T-helper 9 cell (primary cell): ENCODE measurements at places on chromosomes 4 and X.

DNA sequence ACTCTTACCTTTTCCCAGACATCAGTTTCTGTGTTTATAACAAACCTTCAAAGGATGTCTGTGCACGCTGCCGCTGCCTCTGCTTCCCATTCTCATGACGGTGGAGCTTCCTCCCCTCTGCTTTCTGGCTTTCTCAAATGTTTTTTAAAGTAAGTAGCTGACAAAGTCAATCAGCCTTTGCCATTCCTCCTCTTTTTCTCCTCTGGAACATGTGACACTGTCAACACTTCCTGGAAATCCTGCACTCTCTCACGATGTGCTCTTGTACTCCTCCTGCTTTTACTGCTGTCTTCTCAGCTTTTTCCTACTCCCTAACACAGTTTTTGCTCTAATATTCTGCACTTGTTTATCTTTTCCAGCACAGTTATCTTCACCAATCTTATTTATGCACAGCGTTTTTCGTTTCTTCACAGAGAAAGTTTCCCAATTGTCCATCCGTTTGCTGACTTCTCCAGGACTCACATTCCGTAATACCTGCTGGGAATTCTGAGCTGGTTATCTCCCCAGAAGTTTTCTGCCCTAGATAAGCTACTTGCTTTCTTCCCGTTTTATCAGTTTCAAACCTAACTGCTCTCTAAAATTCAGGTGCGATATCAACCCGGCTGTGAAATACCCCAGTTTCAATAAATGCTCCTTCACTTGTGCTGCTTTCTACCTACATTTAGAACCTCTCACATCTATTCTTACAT is 465.6 kb upstream of the AGA start:
- DNase-seq: no peak

DNA sequence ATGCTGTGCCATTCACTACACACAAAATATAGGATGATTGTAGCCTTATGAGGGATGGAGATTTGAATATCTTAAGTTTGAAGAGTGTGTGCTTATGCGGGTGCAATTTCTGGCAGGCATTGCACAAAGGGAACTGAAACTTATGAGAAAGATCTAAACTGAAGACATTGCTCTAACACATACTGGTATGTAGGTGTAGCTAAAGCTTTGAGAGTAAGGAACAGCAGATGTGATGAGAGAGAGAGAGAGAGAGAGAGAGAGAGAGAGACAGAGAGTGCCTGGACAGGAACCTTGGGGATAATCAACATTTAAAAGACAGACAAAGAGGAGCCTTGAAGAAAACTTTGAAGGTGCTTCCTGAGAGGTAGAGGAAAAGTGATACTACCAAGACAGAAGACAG is 379.7 kb downstream of the SPRY1 start:
- no peak for DNase-seq

- DNase-seq: no peak
These were observed 55.6 kb downstream of the RHOXF2B start for GRCh38 chrX:120021927-120022326.

GRCh38 chr4:183204793-183205192 is 105.7 kb downstream of the WWC2 start:
- DNase-seq: no peak

GRCh38 chrX:118521435-118521834 is 25.8 kb downstream of the DOCK11 start:
- DNase-seq: no peak

DNA sequence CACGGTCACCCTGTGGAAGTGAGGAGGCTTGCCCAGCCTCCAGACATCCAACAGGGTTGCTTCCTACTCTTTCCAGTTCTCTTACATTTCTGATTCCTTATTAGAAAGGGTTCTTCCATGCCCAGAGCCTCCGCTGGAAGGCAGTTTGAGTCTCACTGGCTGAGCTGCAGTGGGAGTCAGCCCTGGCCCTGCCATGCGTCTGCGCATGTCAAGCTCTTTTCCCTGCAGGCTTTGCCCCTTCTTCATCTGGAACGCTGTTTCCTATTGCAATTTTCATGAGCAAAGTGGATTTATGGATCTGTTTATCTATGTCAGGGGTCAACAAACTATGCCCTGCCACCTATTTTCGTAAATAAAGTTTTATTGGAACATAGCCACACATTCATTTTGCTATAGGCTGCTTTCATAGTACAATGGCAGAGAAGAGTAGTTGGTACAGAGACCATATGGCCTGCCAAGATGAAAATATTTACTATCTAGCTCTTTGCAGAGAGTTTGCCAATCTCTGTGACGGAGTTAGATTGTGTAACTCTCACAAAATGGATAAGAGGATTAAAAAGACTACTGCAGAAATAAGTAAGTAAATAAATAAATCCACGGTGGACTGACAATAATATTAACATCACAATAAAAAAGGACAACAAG is 3.9 kb upstream of the CHRNA9 start:
- DNase-seq: no peak

DNA sequence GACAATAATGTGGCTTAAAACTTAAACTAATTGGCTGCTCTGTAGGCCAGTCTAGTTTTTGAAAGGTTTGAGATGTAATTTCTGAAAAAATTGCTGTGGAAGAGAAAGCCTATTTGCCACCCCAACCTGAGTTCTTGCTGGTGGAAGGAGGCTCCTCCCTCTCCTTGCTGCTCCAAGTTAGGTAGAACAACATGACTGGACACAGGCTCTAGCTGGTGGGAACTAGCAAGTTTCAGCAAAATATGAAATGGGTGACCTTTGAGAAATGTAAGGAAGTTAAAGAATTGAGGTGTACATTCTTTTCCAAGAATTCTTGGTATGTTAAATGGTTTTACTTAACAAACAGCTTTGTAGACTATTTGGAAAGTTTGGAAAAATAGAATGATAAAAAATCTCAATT is 8.0 kb downstream of the RPL34 start:
- DNase-seq: no peak

GRCh38 chr4:123943976-123944375 is 547.4 kb downstream of the SPRY1 start:
- no peak for DNase-seq

DNA sequence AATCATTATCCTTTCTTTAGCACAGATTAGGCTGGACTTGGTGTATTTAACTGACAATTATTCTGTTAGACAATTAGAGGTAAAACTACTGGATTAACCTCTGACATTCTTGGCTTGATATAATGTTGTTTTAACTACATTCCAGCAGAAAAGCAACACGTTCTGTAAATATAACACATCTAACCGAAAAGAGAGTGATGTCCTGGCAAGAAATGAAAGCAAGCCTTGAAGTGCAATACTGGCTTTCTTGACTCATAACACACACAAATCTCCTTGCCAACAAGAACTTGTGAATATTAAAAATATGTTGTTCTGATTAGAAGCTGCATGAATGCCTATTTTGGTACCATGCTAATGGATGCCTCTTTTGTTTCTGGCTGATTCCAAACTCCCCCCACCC is 76.4 kb downstream of the EFHC2 start:
- no peak for DNase-seq

DNA sequence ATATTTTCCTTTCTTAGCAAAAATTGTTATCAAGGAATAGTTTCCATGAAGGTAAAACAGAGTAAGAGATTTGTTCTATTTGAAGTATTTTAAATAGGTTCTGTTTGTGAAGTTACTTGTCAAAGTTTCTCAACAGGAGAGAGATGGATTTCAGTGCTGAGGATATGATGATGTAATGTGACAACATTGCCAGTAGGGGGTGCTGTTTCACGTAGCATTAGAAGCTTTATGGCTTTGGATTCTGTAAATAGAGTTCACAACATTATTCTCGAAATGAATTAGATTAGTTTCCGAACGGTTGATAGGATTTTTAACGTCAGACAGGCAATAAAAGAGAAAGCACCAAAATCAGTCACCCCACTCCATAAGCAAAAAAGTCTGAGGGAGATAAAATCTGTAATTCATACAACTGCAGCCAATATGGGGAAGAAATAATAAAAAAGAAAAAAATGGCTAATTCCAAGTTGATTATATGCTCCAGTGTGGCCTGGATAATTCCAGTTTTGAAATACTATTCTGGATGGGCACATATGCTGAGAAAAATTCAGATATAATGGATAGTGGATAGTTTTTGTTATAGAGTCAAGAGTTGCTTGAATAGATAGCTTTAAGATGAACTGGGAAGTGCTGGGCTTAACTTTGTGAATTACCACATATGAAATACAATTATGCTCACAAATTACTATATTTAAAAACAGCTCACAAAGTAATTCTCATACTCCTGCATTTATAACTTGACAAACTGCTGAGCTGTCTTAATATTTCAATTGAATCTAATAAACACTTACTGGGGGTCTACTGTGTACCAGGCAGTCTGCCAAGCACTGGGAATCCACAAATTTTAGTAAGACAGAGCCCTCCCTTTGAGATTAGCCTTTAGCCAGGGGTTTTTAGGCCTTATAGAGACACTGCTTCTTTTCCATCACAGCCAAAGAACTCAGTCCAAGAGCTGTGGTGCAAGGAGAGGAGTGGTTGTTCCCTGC is 109.1 kb downstream of the GPAT3 start:
- no peak for DNase-seq

DNA sequence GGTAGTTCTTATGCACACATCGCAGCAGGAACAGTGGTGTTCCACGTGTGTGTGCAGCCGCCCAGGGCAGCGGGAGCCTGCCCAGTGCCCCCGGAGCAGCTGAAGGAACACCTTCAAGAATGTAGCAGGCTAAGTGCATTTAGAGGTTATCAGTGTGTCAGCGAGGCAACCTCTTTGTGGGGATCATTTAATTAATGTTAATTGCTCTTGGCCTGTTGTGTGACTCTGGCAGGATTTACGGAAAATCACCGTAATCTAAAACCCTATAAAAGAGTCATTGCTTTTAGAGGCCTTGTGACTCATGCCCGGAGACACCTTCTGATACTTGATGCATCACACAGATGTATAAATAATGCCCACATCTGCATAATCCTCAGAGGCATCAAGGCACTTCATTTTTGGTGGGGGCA is 47.3 kb upstream of the GATB start:
- DNase-seq: no peak

DNA sequence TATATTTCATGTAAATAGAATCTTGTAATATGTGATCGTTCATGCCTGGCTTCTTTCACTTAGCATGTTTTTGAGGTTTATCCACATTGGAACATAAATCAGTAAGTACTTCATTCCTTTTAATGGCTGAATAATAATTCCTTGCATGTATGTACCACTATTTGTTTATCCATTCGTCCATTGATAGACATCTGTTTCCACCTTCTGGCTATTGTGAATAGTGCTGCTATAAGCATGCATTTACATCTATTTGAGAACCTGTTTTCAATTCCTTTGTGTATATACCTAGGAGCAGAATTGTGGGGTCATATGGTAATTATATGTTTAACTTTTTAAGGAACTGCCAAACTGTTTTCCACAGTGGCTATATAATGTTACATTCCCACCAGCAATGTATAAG is 356.7 kb upstream of the DIPK2B start:
- DNase-seq: no peak

GRCh38 chrX:84168574-84168973 is 19.4 kb downstream of the RPS6KA6 start:
- no peak for DNase-seq

DNA sequence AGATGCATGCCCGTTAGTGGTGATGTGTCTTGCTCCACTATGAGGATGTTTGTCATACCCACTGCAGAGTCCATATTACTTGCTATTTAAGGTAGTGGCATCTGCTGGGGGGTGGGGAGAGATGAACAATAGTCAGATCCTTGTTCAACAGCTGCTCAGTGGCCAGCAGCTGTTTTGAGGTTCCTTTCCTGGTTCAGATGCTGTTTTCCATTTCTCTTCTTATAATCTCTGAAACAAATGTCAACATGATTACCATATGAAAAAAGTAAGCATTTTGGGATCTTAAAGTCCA is 1567.9 kb upstream of the TENM3 start:
- no peak for DNase-seq

DNA sequence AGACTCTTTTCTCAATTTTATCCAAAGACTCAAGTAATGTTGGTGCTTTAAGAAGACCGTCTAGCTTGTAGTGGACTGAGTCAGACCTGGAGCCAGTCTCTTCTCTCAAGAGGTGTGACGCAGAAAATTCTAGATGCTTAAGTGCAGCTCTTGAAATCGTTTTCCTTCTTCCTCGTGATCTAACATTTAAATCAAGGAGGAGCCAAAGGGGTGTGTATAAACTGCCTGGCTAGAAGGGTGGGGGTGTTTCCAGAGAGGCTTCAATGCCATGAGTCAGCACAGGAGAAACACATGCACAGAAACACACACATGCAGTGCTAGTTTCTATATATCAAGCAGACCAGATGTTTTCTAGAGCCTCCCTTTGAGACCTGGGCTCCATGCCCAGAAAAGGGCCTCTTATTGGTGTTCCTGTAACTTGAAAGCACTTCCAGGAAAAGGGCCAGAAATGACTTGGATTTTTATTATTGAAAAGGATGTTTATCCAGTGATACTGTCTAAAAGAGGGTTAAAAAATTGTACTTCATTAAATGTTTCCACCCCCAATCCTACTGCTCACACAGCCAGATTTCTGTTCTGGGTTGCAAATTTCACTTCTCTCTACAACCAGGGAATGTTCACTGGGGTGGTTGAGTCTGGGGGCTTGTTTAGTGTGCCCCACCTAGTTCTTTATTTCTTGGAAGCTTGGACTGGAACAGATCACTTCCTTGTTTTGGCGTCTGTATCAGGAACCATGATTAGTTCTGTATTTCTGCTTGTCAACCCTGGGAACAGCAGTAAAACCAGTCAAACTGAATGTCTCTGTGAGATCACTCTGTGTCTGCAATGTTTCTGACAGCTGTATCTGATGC is at the start of gene CLIC2:
TSS of gene CLIC2 (minus strand) at position 129 of the 851 bp plus-strand sequence. CDS start 187 bp downstream, outside the sequence.
- DNase-seq: no peak

GRCh38 chrX:97482666-97483300 is 599.1 kb downstream of the RPA4 start:
- DNase-seq: no peak

- no peak for DNase-seq
These were observed 27.4 kb downstream of the ADH5 start for GRCh38 chr4:99061048-99061700.

GRCh38 chr4:83152746-83153145 is 38.2 kb upstream of the PLAC8 start:
- DNase-seq: no peak

DNA sequence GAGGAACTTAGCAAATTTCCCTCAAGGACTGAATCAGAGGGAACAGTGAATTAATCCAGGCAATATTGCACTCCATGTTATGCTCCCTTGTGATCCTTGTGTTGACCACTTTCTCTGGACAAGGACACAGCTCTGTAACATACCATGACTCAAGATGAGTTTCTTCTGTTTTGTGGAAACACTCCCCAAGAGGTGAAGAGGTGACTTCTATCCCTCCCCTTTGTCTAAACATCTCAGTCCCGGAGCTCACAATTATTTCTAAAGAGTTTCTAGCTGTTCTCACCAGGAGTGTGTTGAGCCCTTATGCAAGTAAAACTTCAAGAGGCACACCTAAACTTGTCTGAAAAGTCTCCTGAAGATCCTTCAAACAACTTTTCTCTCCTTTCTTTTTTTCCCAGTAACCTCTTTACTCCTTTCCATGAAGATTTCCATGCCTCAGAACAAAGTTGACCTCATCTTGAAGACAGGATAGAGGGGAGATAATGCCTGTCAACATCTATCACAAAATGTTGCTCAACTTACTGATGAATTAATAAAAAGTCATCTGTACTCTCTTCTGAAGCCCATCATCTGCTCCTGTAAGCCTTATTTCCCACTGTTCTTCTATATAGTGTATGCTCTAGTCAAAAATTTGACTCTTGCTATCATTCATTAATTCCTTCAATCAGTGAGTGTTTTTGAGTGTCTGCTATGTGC is 429.1 kb downstream of the SPRY1 start:
- no peak for DNase-seq

GRCh38 chrX:105136786-105137185 is 83.7 kb downstream of the TEX13A start:
- DNase-seq: no peak
